ENCODE measurements at places on chromosomes 5 and 9. TPM values are rescaled to one million over a fixed set of nuclear protein-coding genes. Genes with fewer than 3 reads are reported as not detected.

PCDHB2 gene
- 3.6 TPM for polyA plus RNA-seq

- DNase-seq, result no peak
These were observed 270.5 kb downstream of the SMARCA2 start for GRCh38 chr9:2285416-2286332.

GRCh38 chr5:58241389-58241788, 218.5 kb downstream of the PLK2 start:
- no peak for DNase-seq

- no peak for DNase-seq
These were observed 607.6 kb downstream of the PTPRD start for GRCh38 chr9:10005206-10005605.

DNA sequence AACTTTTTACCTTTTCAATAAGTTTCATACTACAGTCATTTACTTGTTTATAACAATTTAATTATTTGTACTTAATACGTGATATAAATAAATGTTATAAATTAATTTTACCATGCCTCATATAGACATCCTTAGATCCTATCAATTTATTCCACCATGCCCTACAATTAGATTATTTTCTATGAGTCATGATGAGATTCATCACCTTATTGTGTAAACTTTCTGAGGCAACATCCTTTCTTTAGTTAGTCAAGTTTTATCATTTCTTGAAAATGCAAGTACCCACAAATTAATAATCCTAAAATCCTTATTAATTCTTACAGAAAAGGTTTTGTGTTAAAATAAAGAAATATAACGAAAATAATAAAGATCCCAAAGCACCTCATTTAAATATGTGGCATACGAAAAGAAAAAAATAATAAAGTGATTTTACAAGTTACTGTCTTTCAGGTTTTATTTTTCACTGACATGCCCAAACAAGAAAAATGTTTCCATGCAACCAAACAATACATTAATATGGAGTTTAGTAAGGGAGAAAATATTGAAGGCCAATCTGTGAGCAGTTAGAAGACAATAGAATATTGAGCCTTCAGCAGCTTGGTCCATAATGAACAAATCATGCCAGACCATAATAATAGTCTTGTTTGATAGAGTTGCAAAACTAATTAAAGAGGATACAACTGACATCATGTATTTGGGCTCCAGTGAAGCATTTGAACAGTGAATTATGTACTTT, 188.7 kb upstream of the MRPS30 start:
- DNase-seq, result no peak

- peak; percentile 36 for DNase-seq
These were observed 129.7 kb downstream of the CEMIP2 start for GRCh38 chr9:71638627-71639026.

All from muscle of back (tissue), 13 donors.